Pancreas (tissue), 10 donors: ENCODE measurements at places on chromosomes 4 and X. TPM values are rescaled to one million over a fixed set of nuclear protein-coding genes. Genes with fewer than 3 reads are reported as not detected.
A peak's percentile ranks its signal among the peaks of the same experiment; 100 is the strongest.

The GLA gene
- polyA plus RNA-seq: 20.5 TPM

GRCh38 chr4:142614621-142615323, 231.3 kb downstream of the INPP4B start:
- no peak for DNase-seq

The CPLX1 gene
- 6.3 TPM for polyA plus RNA-seq

- no peak for DNase-seq
Observed at GRCh38 chrX:107565931-107566603, 62.2 kb upstream of the PRPS1 start.

DNA sequence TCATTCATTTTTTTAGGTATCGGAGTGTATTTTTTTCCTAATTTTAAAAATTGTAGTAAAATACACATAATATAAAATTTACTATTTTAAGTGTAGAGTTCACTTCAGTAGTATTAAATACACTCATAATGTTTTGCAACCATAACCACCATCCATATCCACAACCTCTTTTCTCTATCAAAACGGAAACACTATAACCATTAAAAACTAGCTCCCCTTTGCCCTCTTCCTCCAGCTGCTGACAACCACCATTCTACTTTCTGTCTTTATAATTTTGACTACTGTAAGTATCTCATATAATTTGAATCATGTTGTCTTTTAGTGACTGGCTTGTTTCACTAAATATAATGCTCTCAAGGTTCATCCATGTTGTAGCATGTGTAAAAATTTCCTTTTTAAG, 205.4 kb upstream of the CXorf51B start:
- DNase-seq: no peak

- DNase-seq: no peak
Observed at GRCh38 chr4:81786766-81787165, 315.1 kb upstream of the RASGEF1B start.

GRCh38 chrX:71128166-71128833, 9.9 kb downstream of the MED12 start:
- no peak for DNase-seq

The PPP1R2C gene
- polyA plus RNA-seq: not detected

The NFXL1 gene
- 8.9 TPM for polyA plus RNA-seq

The ANOS1 gene
- 0.04 TPM for polyA plus RNA-seq

The SYNPO2 gene
- 5.3 TPM for polyA plus RNA-seq

The SPATA18 gene
- polyA plus RNA-seq: 1.2 TPM

DNA sequence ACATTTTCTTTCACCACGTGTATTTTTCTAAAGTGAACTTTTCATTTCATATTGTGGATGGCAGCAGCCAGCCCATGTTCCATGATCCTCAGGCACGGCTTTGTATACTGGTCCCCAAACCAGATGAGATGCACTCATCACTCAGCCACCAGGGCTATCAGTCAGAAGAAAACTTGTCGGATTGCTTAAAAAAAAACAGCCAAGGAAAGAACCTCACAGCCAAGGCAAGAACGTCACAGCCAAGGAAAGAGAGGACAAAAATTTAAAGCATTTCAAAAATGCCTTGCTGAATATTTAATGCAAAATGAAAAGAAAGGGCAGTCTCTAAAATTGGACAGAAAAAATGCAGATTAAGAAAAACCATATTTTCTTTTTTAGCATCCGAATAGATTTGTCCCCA, 333.3 kb downstream of the PDGFC start:
- DNase-seq: no peak

DNA sequence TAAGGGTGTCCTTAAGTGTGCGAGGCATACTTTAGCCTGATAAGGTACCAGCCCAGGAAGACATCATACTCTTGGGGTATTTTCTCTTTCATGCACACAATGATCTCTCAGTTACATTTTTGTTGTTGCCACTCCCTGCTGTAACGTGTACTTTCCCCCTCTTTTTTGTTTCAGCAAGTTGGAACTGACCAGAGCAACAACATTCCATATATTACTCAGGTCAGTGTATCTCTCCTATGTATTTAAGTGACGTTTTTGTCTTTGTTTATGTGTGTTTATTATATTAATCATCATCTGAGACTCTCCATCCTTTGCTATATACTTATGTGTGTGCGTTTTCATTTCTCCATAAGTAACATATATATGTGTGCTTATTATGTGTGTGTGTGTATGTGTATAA, 71.3 kb upstream of the VBP1 start:
- no peak for DNase-seq

The MND1 gene
- not detected for polyA plus RNA-seq

The CAPN6 gene
- 2.3 TPM for polyA plus RNA-seq

DNA sequence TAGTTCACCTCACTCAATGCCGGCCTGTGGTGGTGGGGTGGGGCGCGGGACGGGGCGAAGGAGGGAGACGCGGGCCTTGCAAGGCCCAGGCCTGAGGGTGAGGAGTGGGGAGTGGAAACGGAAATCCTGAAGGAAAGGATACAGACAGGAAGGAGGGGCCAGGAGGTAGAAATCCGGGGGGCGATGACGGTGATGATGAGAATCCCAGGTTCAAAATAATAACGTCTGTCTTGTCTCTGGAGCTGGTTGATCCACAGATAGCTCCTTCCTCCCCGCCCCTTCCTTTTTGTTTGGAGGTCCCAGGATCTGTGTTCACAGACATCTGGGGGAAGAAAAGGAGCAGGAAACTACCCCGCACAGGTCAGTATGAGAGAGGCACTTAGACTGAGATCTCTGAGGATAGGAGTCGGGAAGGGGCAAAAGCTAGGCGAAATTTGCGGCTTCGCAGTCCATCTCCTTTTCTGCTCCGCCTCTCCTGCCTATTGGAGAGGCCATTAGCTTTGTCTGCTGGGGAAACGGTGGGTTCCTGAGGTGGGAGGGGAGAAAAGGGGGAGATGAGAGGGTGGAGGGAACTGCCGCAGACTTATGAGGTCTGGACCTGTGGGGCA, 746 bp downstream of the TCEAL7 start:
- peak; percentile 27 for DNase-seq

DNA sequence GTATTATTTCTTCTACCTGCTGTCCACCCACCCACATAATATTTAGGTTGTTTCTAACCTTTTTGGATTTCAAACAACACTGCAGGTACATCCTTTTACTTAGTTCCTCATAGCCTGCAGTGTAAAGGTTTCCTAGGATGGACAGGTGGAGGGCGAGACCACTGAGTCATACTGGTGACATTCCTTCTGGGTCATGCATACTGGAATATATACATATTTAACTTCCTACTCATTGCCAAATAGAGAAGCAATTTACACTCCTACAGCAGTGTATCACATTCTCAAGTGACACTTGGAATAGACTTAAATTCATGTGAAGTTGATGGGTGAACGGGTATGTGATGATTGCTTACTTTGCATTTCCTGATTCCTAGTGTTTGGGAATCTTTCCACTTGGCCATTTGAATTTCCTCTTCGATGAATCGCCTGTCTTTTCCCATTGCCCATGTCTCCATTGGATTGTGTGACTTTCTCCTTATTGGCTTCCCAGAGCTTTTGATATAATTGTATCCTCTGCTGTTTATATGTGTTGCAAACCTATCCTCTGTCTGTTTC, 8.2 kb upstream of the PPP2R2C start:
- no peak for DNase-seq

GRCh38 chr4:123077330-123077729, 154.9 kb upstream of the NUDT6 start:
- no peak for DNase-seq

DNA sequence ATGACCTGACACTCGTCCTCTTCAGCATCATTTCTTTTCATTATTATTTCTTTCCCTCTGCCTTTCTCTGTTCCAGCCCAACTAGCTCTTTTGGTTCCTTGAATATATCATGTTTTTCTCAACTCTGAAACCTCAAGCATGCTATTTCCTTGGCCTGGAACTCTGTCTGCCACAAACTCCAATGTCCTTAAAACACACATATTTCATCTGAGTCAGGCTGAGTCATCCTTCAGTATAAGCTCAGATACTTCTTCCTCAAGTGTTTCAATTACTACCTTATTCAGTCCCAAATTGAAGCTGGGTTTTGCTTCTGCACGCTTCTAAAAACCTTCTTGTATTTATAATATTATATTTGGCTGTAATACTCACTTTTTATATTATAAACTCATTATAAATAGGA, 424.2 kb downstream of the PDGFC start:
- no peak for DNase-seq

The ESX1 gene
- not detected for polyA plus RNA-seq

The MAP7D3 gene
- polyA plus RNA-seq: 1.9 TPM

GRCh38 chrX:39907964-39908661, 189.6 kb downstream of the BCOR start:
- peak; percentile 49 for DNase-seq

DNA sequence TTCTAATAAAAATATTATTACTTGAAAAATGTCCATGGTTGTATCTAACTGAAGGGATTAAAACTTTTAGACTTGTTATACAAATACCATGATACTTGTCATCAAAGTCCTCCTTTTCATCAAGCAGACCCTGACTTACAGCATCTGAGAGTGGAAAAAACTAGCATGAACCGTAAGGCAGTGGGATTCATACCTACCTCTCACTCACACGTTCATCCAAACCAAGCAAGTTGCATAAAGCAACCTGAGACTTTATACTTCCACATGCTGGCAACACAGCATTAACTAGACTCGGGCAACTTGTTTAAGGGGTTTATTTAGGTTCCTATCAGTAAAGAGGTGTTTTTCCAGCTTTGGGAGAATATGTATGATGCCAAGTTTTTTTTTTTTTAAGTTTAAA, 22.6 kb upstream of the TLR7 start:
- no peak for DNase-seq

DNA sequence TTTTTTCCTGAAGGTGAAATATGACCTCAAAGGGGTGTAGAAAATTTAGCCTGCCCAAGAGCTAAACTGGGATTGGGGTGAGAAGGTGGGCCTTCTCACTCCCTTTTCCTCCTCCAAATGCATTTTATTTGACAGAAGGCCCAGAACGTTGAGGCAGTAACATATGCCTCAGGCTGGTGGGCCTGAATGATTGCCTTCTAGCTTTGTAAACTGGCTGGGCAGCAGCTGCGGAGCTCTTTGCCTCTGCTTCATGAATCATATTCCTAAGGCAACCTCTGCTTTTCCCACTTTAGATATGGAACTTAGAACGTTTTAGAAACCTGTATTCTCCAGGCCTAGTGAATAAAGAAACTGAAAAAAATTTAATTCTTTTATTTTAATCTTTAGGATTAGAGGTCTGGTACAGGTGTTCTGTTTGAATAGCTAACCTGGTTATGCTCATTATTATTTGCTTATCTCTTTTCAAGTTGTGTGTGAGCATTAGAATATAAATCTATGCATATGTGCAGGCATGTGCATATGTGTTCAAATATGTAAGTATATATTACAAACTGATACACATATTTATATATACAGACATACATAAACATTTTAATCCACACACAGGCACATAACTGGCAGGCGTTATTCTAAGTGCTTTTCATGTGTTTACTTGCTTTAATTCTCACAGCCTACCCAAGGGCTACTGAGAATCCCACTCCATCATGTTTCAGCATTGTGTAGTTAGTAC, 11.5 kb downstream of the PRDM8 start:
- no peak for DNase-seq

The CT45A1 gene
- not detected for polyA plus RNA-seq

The OTC gene
- polyA plus RNA-seq: 0.68 TPM

DNA sequence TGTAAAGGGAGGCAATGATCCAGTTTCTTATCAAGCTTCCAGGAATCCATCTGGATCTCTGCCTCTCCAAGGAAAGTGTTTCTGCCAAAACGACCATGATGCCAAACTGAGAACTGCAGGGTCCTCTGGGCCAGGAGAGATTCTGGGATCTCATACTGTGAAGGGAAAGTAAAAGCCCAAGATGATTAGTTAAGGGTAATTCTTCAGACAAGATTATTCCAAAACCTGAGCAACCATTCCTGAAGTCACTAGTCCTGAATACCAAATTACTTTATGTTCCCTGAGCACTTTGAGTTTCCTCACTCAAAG, 42.0 kb downstream of the SRPX2 start:
- DNase-seq: no peak

The MID1 gene
- polyA plus RNA-seq: 3.5 TPM

The ARFIP1 gene
- polyA plus RNA-seq: 9.2 TPM

The NR0B1 gene
- polyA plus RNA-seq: 6.9 TPM

- no peak for DNase-seq
Observed at GRCh38 chr4:186643501-186644310, 80.0 kb downstream of the FAT1 start.

The NEUROG2 gene
- polyA plus RNA-seq: not detected

DNA sequence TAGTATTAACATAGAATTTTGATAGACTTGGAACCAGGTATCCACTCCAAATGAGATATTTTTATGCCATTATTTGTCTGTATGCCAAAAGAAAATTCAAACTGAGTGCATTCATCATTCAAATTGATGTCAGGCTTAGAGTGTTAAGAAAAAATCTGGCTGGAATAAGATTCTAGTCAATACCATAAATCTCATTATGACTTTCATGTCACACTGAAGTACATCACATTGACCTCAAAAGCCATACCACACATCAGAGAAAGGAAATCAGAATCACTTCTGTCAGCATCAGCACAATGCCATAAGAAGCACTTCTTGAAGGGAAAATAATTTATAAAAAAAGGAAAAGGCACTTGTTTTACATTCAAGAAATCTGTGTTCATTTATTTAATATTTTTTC, 119.0 kb upstream of the BMP3 start:
- DNase-seq: no peak

GRCh38 chr4:123064390-123064789, 142.0 kb upstream of the NUDT6 start:
- DNase-seq: no peak

The HGFAC gene
- 1.2 TPM for polyA plus RNA-seq

DNA sequence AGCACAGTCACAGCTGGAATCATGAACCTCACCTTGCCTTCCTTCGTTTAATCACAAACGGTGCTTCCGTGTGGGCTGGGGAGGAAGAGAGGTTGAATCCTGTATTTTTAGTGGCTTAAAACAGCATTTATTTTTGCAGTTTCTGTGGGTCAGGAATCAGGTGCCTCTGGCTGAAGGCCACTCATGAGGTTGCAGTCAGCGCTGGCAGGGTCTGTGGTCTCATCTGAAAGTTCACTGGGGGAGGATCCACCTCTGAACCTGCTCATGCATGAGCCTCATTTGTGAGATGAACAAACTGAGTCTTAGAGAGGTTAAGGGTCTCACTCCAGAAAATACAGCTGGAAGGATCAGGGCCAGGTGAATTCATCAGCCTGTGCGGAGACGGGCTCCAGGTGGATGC, 17.1 kb upstream of the ABLIM2 start:
- no peak for DNase-seq

- no peak for DNase-seq
Observed at GRCh38 chr4:154854362-154854761, 73.3 kb downstream of the RBM46 start.

DNA sequence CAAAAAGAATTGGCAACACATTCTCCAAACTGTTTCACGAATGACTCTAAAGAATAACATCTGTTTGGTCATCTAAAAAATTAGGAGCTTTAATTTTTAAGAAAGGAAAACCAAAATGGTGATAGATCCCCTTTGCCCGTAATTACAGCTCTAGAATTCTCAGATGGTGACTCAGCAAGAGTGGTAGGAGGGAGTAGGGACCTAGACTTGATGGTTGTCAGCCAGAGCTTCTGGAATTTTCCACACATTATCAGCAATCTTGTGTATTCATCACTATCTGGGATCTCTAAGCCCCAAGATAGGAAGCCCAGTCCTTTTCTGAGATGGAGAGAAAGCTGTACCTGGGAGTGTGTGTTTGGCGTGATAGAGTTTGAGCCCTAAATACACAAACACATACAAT, 103.9 kb upstream of the RAB40AL start:
- no peak for DNase-seq
